NCI-H526 (cell line): ENCODE measurements at places on chromosomes 16 and 17.

GRCh38 chr17:6667516-6667915 lies 16.0 kb downstream of the C17orf100 start:
- DNase-seq = no peak

- no peak for DNase-seq
Observed at GRCh38 chr17:6786618-6787017, 10.6 kb downstream of the FBXO39 start.

DNA sequence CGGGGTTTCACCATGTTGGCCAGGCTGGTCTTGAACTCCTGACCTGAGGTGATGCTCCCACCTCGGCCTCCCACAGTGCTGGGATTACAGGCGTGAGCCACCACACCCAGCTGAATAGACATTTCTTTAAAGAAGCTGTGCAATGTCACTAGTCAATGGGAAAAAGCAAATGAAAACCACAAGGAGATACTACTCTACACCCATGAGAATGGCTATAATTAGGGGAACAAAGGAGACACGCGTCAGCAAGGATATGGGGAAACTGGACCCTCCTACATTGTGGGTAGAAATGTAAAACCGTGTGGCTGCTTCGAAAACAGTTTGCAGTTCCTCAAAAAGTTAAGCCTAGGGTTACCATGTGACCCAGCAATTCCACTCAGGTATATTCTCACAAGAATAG lies 103.4 kb downstream of the VPS53 start:
- DNase-seq = no peak

DNA sequence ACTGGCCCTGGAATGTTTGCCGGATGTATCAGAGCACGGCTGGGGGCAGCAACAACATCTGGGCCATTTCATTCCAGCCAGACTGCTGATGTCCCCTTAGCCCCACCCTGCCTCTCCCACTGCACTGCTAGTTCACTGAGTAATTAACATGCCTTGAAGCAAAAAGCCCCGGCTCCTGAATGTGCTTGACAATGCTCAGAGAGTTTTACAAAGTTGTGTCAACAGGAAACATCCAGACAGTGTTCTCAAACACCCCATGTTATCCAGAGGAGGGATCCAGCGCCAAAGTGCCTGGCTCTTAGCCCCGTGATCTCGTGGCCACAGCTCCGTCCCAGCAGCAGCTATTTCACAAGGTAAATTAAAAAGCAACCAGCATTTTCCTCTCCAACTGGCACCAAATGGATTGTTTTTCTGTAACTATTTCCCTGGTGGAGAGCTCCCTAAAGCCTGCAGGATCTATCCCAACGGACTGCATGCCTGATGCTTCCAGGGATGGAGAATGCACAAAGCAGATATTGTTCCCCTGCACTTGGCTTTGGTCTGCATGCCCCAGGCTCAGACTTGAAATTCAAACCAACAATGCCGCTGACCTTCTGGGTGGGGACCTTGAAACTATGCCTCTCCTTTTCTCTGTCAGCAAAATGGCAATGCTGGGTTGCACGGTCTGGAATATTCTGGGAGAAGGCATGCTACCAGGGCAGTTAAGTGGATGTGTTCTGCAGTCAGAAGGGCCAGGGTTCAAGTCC lies 115.6 kb upstream of the CDH5 start:
- no peak for DNase-seq

DNA sequence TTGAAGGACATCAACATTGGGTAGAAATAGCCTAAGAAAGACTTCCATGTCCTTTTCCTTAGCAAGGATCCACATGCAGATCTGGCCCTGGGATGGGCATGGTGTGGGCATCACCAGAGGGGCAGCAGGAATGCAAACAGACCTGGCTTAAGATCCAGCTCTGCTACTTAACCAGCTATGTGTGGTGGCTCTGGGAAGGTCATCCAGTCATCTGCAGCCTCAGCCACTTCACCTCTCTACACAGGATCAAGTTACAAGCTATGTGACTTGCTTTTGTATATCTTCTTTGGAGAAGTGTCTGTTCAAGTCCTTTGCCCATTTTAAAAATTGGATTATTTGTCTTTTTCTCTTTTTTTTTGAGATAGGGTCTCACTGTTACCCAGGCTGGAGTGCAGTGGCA lies 13.5 kb upstream of the ADORA2B start:
- DNase-seq = no peak

GRCh38 chr16:87326151-87326571 lies 9.0 kb upstream of the C16orf95 start:
- DNase-seq = no peak

GRCh38 chr16:55297062-55297909 lies 26.7 kb upstream of the IRX6 start:
- DNase-seq = no peak

DNA sequence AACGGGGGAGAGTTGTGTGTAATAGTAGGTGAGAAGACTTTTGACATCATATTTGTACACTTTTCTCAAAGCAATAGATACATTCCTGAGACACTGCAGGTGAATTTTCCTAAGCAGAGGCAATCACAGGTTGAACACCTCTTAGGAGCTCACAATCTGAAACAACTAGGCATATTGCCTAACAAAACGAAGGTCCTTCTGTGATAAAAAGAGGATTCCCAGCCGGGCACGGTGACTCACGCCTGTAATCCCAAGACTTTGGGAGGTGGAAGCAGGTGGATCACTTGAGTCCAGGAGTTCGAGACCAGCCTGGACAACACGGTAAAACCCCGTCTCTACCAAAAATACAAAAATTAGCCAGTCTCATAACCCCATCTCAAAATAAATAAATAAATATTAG lies 17.4 kb downstream of the NXN start:
- DNase-seq = no peak
